ENCODE measurements at places on chromosomes 2 and 18.

- DNase-seq, result no peak
These were observed 73.3 kb upstream of the NT5C1B start for GRCh38 chr2:18662689-18663088.

DNA sequence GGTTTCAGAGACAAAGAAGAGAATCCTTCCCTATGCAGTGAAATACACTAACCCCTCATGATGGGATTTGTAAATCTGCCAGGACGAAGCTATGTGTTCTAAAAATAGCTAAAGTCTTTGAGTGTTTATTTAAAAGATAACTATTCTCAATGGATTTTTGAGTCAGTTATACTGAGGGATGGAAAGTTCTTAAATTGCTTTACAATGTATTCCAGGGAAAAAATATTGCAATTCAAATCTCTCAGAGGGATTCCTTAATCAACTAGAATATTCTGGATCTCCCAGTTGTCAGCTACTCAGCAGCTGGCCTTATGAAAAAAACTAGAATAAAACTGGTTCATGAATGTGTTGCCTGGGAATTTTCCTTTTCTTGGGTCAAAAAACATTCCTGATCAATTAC lies 312.4 kb downstream of the PLCL1 start:
- DNase-seq, result no peak

DNA sequence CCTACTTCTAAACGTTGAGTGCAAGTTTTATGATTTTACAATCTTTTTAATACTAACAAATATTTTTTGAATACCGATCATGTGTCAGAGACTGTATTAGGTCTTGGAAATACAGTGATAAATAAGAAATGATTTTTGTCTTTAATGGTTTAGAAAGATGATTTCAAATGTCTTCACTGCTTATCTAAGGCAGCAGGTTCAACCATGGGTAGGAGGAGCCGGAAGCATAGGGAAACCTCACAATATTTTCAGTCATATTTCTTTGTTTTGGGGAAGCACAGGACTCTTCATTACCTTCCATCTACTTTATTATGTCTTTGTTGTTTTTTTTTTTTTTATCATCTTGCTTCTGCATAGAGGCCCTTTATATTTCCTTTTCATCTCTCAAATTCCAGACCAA lies 165.2 kb upstream of the EPC2 start:
- DNase-seq, result no peak

- no peak for DNase-seq
These were observed 141.3 kb upstream of the LYPD1 start for GRCh38 chr2:132811148-132811915.

- no peak for DNase-seq
These were observed 42.0 kb downstream of the MCFD2 start for GRCh38 chr2:46873604-46874068.

DNA sequence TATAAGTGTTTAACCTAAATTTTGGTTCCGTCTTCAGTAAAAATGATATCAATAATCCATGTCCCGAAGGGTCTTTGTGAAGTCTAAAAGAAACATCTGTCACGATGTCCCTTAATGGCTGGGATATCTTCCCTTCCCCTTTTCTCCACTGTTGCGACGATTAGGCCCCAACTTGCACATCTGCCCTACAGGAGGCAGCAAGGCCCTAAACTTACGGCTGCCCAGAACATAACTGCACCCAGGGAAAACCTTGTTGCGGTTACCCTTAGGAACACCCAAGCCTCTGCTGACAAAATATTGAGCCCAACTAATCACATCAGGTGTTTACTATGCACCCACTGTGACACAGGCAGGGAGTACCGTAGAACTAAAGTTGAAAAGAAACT lies 1.3 kb upstream of the SMAD2 start:
- peak; percentile 40 for DNase-seq

DNA sequence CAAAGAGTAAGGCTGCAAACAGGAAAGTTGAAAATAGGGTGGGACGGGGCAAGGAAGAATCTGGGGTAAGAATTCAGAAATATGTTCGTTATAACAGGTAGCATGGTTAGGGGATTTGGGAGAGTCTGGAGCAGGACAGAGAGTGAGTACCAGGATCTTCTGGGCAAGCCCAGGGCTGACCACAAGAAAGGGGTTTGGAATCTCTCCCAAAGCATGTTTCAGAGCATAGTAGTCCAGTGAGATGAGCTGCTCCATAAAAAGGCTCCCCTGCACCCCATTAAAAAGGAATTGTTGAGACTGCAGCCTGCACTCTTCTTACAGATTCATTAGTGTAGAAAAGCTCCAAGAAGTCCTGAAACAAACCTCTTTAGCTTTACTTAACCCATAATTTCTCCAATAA lies 291.1 kb downstream of the MTX2 start:
- no peak for DNase-seq

- DNase-seq, result no peak
These were observed 114.3 kb downstream of the DYM start for GRCh38 chr18:49345931-49346696.

DNA sequence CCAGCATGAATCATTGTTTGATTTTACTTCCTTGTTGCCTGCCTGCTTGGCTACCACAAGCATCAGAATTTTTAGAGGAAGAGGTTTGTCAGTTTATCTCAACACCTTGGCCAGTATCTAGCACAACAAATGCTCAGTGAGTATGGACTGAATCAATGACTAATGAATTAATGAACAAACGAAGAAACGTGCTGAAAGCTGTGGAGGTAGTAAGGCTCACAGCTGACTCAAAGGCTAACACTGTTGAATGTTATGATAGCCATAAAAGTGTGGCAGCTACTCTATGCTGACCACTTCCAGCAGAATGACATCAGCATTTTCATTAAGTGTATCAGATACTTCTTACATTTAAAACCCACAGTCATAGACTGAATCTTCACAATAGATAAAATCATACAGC lies 543.4 kb downstream of the IRS1 start:
- no peak for DNase-seq

DNA sequence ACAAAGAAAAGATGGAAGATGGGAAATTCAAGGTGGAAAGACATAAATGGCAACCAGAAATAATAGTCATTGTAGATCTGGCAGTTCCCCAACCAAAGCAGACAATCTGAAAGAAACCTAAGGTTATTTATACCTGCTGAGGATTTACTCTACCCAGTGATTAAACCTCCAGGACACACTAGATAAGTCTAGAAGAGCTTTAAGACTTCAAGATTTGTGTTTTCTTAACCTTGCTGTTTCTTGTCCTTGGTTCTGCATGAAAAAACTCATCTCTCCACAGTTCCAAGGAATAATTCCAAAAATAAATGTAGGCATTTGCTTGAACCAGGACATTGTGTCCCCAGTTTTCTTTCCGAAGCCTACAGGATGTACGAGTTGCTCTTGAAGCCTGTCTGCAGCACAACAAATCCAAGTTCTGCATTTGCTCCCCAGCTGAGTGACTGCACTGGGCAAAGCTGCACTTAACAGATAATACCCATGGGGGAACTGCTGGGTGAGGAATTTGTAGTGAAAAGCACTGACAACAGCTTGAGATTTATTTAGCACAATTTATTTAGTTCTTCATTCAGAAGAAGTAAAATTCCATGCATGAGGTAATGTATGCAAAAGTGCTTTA lies 19.8 kb downstream of the DTNA start:
- no peak for DNase-seq

- DNase-seq, result no peak
These were observed 55.2 kb upstream of the UGP2 start for GRCh38 chr2:63786471-63786870.

DNA sequence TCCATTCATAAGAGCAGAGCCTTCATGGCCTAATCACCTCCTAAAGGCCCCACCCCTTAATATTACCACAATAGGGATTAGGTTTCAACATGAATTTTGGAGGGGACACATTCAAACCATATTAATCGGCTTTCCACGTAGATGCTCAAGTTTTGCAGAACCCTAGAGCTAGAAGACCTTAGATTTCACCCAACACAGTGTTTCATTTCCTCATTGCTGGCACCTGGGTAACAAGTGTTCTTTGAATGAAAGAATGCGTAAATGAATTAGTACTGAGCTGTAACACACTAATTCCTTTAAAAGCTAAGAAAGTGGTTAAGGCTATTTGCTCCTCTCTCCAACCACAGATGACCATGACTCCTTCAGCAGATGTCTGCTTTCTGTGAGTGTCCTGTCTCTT lies 252.5 kb downstream of the SMAD2 start:
- DNase-seq, result no peak

- no peak for DNase-seq
These were observed 358.4 kb upstream of the NRP2 start for GRCh38 chr2:205323929-205324328.

- DNase-seq, result no peak
These were observed 91.6 kb upstream of the RMP24 start for GRCh38 chr18:35880788-35881455.

DNA sequence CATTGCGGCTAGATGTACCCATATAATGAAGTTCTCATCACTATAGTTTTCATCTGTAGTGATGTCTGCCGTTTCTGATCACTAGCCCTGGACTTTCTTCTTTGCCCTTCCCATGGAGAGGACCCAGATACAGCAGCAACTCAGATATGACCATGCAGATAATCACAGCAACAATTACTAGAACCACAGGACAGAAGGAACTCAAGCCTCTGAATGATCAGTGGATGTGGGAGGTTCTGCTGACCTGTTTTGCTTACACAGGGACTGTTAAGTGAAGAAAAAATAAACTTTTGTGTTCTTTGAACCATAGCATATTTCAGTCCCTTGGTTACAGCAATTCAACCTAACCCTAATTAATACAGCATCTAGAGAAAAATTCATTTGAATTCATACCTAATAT lies 62.7 kb downstream of the ACVR1 start:
- DNase-seq, result no peak

DNA sequence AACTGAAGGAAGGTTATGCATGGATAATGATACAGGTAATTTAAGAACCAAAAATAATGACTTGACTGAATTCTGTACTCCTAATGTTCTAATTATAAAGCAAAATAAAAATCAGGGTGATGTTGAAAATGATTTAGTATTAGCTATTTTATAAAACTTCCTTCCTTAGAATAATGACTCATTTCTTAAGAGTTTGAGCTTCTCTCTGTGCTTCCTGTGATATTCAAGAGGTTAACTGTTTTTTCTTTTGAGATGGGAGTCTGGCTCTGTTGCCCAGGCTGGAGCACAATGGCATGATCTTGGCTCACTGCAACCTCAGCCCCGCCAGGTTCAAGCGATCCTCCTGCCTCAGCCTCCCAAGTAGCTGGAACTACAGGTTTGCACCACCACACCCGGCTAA lies 14.8 kb downstream of the HADHA start:
- DNase-seq, result no peak

DNA sequence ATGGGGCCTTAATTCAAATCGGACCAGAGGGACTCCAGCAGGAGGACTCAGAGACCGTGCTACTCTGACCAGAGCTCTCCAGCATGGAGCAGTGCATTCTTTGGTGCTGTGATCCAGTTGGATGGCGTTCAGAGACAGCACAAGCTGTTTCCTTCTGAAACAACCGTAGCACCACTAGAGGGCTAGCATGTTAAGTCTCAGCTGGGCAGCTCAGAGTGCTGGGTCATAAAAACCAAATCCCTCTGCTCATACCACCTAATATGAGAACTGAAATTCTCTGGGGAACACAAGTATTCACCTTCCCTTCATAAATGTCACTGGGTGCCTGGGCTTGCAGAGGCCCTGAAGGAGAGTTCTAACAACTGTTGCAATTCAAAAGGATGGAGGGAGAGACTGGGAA lies 97.7 kb upstream of the TFCP2L1 start:
- DNase-seq, result no peak

GRCh38 chr2:133063775-133064174 lies 393.8 kb upstream of the LYPD1 start:
- no peak for DNase-seq

GRCh38 chr2:239369631-239370161 lies 31.1 kb downstream of the HDAC4 start:
- DNase-seq, result peak; percentile 21

DNA sequence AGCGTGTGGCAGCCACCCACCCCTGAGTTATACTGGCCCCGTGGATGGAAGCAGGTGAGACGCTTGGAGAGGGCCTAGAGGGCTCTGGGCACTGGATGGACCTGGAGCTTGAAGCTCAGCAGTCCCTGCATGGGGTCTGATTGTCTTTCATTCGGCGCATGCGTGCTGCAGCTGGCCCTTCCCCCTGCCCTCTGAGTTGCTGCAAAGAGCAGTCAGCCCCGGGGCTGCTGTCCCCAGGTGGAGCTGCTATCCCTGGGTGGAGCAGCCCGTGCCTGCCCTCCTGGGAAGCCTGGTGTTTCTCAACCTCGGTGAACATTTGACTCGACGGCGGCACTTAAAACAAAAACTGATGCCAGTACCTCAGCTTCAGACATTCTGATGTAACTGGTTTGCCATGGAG lies 29.6 kb downstream of the IGFBP5 start:
- DNase-seq, result no peak

DNA sequence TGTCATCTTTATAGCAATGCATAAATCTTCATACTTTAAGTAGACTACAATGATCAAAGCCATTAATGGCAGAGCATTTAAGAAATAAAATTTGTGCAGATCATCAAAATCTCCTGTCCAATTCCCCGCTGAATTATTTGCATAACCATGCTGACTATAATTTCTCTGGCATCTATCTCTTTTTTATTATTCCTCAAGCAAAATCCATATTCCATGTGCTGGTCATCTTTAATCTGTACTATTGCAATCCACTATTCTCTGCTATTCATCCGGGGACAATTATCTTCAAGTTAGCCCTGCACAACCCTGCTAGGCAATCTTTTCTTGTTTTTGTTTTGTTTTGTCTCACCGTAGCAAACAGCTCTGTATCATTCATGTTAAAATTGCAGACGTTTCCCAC lies 1469.6 kb upstream of the NXPH2 start:
- no peak for DNase-seq

GRCh38 chr2:7665880-7666279 lies 748.7 kb downstream of the RNF144A start:
- no peak for DNase-seq

GRCh38 chr18:68178921-68179320 lies 536.0 kb downstream of the TMX3 start:
- DNase-seq, result no peak

DNA sequence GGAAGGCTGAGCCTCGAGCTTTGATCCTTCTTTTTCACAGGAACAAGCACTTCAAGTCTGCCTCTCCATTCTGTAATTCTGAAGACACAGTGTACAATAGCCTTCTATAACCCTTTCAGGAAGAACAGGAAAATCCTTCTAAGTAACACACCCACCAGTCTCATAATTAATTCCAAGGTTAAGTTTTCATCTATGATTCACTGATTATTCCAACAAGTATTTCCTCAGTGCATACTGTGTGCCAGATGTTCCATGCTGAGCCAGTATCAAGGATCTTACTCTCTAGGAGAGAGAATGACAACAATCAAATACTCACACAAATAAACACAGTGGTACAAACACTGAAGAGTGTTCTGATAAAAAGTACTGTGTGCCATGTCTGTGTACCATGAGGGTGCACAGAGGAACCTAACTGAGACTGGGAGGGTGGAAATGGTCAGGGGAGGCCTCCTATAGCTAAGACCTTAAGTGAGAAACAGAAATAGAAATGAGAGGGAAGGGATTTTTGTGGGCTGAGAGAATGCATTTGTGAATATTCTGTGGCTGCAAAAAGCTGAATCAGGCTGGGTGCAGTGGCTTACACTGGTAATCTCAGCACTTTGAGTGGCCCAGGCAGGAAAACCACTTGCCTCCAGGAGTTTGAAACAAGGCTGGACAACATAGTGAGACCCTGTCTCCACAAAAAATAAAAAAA lies 7.3 kb upstream of the MTLN start:
- DNase-seq, result no peak

All from activated naive CD4-positive, alpha-beta T cell (primary cell).